ENCODE measurements at places on chromosomes 12 and 14.

DNA sequence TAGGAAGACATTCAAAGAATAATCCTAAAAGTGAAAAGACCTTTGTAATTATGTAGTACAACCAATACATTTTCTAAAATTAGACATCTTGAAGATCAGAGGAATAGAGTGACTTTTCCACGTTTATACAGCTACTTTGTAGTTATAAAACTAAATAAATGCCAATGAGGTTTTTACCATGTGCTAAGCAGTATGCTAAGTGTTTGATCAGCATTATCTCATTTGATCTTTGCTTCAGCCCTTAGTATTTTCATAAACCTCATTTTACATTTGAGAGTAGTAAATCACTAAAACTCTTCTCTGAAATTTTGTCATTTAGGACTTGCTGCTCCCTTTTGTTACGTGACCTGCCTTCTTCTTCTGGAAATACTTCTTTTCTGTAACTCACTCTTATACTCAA is 13.6 kb downstream of the MBIP start:
- no peak for DNase-seq

- no peak for DNase-seq
These were observed 41.9 kb downstream of the PAWR start for GRCh38 chr12:79648881-79649280.

- DNase-seq: no peak
These were observed 279.3 kb upstream of the DDHD1 start for GRCh38 chr14:53432378-53432802.

- no peak for DNase-seq
These were observed 258.1 kb downstream of the DPY19L2 start for GRCh38 chr12:63410197-63410596.

DNA sequence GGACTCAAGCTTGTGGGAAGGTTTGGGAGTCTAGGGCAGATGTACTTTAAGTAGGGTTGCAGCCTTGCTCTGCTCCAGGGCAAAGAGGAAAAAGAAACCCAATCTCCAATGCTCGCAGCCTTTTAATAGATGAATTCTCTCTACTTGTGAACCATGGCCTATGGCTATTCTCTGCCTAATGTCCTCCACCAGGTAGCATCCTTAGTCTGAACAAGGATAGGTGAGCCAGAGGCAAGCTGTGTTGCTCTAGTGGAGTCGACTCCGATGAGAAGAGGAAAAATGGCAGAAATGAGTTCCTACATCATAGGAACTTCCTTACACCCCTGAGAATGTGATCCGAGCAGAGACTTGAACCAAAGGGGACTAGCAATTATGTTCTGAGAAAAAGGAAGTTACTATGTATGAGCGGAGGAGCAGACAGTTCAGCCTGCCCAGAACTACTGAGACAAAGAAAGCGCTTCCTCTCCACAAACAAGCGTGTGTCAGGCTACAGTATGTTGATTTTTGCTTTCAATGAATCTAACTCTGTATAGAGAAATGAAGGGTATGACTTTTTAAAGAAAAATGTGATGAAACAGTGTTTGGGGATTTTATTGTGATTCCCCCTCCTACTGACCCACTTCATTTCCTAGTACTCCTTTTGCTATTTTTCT is 153.6 kb upstream of the ARID2 start:
- DNase-seq: no peak

All from stimulated activated effector memory CD8-positive, alpha-beta T cell treated with anti-CD3 and anti-CD28 coated beads, Interleukin-12 subunit alpha, Interleukin-12 subunit beta, amount 100 ng/mL, for 72 hours (primary cell).